ENCODE measurements at places on chromosomes 4 and X.
A peak's percentile ranks its signal among the peaks of the same experiment; 100 is the strongest.

GRCh38 chr4:26621366-26621765 lies 37.5 kb downstream of the TBC1D19 start:
- no peaks in the 10 kb centered on the region for H3K4me1 ChIP-seq
- peaks cover 4% of the 10 kb centered on the region for H3K36me3 ChIP-seq
- H3K27ac ChIP-seq: no peak overlapping the region
- no peaks in the 10 kb centered on the region for H3K27me3 ChIP-seq
- DNase-seq: no peak

DNA sequence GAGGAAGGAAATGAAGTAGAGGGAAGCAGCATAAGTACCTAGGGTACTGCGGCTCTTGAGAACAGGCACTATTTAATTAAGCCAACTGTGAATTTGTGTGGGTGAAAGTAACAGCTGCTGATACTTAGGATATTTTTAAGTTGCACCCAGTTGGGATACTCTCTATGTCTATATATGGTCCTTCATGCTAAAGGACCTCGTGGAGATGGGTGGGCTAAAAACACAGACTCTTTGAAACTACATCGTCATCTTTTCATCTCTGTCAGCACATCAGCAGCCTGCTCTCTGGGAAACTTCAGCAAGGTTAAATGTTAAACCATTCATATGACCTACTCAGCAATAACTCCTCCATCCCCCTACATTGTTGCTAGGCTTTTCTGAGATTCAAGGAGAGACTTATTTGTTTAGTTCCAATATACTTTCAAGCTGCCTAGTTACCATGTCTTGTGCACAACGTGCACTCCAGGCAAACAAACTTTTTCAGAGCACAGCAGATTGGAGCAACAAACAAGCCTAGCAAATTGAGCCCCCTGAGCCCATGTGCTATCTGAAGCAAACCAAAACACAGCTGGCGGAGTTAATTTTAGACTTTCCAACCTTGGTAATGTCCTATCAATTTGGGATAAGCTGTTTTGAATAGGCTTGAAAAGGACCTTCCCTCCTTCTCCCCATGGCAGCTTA lies 6.2 kb upstream of the MOB1B start:
- H3K4me3 ChIP-seq: no peak overlapping the region
- DNase-seq: no peak
- no peaks in the 10 kb centered on the region for H3K27me3 ChIP-seq
- no peaks in the 10 kb centered on the region for H3K36me3 ChIP-seq
- no peak overlapping the region for H3K27ac ChIP-seq

GRCh38 chr4:71827826-71828225 lies 43.9 kb upstream of the GC start:
- no peak for DNase-seq
- H3K27ac ChIP-seq: no peak overlapping the region
- H3K27me3 ChIP-seq: no peaks in the 10 kb centered on the region
- H3K36me3 ChIP-seq: no peaks in the 10 kb centered on the region
- H3K4me1 ChIP-seq: no peaks in the 10 kb centered on the region
- H3K4me3 ChIP-seq: no peak overlapping the region

- no peaks in the 10 kb centered on the region for H3K27me3 ChIP-seq
- H3K4me3 ChIP-seq: no peak overlapping the region
- no peak overlapping the region for H3K27ac ChIP-seq
- no peak for DNase-seq
Observed at GRCh38 chr4:3644849-3645627, 112.8 kb upstream of the LRPAP1 start.

GRCh38 chr4:74327762-74328161 lies 19.5 kb downstream of the EPGN start:
- no peak overlapping the region for H3K4me3 ChIP-seq
- DNase-seq: no peak
- H3K27ac ChIP-seq: peak overlapping the region; percentile 52
- H3K4me1 ChIP-seq: no peaks in the 10 kb centered on the region
- no peaks in the 10 kb centered on the region for H3K36me3 ChIP-seq
- H3K27me3 ChIP-seq: no peaks in the 10 kb centered on the region

GRCh38 chr4:145132511-145133098 lies 34.5 kb downstream of the ABCE1 start:
- H3K4me1 ChIP-seq: no peaks in the 10 kb centered on the region
- no peak overlapping the region for H3K4me3 ChIP-seq
- H3K36me3 ChIP-seq: no peaks in the 10 kb centered on the region
- no peak for DNase-seq
- no peak overlapping the region for H3K27ac ChIP-seq
- no peaks in the 10 kb centered on the region for H3K27me3 ChIP-seq

Measured in CD8-positive, alpha-beta memory T cell (primary cell).